ENCODE measurements at places on chromosomes 3 and 15.

GRCh38 chr3:160677459-160677881, 510 bp downstream of the ARL14 start:
- DNase-seq = no peak

GRCh38 chr15:59304034-59304795, 68.5 kb downstream of the MYO1E start:
- DNase-seq = peak; percentile 53

GRCh38 chr3:114872588-114872987, 274.5 kb downstream of the ZBTB20 start:
- DNase-seq = no peak

- no peak for DNase-seq
Measured at GRCh38 chr3:12490547-12490946, 6.3 kb downstream of the TSEN2 start.

GRCh38 chr3:112604536-112604935, 36.4 kb downstream of the CCDC80 start:
- no peak for DNase-seq

- DNase-seq = no peak
Measured at GRCh38 chr3:104956620-104957345, 409.9 kb upstream of the ALCAM start.

DNA sequence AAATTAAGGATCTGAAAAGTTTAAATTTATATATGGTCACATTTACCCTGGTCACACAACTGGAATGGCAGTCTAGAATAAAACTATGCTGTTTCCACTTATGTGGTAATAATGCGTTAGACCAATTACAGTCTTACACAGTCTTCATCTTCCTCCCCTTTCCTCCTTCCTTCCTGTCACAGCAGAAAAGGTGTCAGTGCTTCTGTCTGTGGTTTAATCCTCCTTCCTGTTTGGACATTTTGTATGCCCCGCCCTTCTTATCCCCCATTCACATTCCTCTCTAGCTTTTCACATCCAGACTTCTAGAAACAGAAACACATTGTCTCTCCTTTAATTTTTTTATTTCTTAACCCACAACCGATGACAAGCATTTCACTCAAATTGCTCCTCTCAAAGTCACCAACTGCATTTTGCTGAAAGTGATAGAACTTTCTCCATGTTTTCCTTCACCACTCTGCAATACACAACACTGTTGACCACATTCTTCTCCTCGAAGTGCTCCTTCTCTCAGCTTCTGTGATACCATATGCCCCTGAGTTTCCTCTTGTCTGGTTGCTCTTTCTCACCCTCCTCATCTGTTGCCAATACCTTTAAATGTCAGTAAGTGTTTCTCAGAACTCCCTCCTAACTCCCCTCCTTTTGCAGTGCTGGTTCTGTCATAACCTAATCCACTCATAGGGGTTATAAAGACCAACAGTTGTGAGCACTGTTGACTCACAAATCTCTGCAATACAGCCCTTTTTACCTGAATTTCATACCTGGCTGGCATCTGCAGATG, 271.6 kb downstream of the UBE2E2 start:
- DNase-seq = no peak

GRCh38 chr3:154844863-154845262, 235.3 kb upstream of the MME start:
- DNase-seq = no peak

GRCh38 chr3:70861234-70861633, 548.8 kb upstream of the MDFIC2 start:
- no peak for DNase-seq

- no peak for DNase-seq
Measured at GRCh38 chr3:14150491-14151230, 25.8 kb downstream of the TMEM43 start.

- DNase-seq = no peak
Measured at GRCh38 chr15:46441294-46442062, 806.6 kb downstream of the SQOR start.

DNA sequence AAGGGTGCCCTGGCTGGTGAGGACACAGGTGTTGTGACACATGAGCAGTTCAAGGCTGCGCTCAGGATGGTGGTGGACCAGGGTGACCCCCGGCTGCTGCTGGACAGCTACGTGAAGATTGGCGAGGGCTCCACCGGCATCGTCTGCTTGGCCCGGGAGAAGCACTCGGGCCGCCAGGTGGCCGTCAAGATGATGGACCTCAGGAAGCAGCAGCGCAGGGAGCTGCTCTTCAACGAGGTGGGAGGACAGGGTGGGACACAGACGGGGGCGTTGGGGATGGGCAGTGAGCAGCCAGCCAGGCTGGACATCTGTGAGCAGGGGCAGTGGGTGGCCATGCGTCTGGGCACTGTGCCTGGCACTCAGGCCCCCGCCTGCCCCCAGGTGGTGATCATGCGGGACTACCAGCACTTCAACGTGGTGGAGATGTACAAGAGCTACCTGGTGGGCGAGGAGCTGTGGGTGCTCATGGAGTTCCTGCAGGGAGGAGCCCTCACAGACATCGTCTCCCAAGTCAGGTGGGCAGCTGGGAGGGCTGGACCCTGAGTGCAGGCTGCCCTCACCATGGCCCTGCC, 10.3 kb downstream of the ANKRD63 start:
- no peak for DNase-seq

- DNase-seq = no peak
Measured at GRCh38 chr15:78010067-78010466, 67.4 kb downstream of the TBC1D2B start.

DNA sequence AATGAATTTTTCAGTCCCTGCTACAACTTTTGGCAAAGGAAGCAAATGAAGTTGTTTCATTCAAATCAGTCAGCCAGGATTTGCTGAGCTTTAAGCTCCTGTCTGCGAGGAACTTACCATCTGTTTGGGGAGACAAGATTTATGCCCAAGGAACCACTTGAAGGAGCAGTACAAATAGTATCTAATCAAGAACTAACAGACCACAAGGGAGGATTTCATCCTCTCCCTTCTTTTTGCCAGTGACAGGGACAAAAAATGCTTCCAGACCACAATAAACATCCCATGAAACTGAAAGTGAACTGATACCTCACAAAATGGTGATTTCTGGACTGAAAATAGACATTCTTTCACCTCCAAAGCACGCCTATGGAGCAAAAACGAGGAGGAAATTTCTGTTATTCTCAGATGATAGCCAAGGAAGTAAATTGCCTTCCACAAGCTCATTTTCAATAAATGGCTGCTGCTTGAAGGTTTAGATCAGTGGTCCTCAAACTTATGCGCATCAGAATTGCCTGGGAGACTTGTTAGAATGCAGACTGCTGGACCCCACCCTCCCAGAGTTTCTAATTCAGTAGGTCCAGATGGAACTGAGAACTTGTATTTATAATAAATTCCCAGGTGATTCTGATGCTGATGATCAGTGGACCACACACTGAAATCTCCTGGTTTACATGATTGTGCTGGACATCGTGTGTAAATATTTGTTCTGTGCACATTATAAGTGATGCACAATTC, 202.4 kb upstream of the GADL1 start:
- no peak for DNase-seq

GRCh38 chr15:57950381-57950946, 115.0 kb downstream of the ALDH1A2 start:
- DNase-seq = no peak

GRCh38 chr15:68413363-68414205, 18.4 kb downstream of the ITGA11 start:
- DNase-seq = no peak

DNA sequence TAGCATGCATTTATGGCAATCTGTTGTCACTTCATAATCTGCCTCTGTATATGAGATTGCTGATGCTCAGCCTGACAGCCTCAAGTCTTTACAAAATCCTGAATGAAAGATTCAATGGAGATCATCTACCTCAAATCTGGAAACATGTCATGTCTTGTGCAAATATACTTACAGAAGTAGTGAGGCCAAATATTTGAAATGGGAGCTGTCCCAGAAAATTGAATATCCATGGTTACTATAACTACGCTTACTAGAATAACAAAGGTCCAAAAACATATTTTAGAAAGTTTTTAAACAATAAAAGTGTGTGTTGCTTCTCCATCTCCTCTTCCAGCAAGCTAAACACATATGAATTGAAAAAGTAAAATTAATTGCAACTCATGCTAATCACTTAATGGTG, 133.2 kb upstream of the DPH6 start:
- DNase-seq = no peak

DNA sequence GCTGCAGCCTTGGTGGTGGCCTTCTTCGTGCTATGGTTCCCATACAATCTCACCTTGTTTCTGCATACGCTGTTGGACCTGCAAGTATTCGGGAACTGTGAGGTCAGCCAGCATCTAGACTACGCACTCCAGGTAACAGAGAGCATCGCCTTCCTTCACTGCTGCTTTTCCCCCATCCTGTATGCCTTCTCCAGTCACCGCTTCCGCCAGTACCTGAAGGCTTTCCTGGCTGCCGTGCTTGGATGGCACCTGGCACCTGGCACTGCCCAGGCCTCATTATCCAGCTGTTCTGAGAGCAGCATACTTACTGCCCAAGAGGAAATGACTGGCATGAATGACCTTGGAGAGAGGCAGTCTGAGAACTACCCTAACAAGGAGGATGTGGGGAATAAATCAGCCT, 10.4 kb downstream of the CYP8B1 start:
- no peak for DNase-seq

DNA sequence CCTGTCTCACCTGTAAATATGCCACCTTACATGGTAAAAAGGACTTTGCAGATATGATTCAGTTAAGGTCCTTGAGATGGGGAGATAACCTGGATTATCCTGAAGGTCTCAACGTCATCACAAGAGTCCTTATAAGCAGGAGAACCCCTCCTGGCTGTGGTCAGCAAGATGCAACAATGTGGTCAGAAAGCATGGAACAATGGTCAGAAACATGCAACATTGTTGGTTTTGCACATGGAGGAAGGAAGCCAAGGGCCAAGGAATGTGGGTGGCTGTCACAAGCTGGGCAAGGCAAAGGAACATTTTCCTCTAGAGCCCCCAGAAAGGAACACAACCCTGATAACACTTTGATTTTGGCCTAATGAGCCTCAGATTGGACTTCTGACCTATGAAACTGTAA, 9.4 kb upstream of the SUMF1 start:
- DNase-seq = peak; percentile 44

DNA sequence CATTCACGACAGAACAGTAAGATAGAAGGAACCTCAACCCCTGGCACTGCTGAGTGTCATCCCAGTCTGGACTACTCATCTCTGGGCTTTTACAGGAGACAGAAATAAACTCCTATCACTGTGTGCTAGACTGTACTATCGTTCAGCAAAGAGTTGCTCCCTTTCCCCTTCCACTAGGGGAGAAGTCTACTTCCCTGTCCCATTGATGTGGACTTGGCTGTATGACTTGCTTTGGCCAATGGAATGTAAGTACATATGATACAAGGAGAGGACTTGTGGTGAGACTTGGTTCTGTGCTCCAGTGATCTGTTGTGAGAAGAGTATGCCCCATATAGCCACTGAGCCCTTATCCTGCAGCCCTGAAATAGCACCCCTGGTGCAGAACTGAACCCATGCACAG, 5.3 kb upstream of the KIF7 start:
- DNase-seq = no peak

GRCh38 chr3:27584874-27585273, 100.7 kb upstream of the SLC4A7 start:
- no peak for DNase-seq

DNA sequence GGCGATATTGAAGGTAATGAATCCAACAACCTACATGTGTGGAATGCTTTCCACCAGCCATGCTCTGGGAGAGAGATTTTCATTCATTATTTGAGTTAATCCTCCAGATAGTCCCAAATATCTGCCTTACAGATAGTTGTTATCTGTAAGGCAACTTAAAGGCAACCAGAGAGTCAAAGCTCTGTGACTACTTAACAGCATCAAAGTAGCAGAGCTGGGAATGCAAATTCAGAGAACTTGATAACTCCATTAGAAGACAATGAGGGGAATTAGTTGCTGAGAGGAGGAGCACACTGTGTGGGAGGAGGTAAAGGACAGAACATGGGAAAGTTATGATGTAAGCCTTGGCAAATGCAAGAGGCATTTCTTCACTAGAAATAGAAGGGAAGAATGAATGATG, 10.5 kb upstream of the CRBN start:
- no peak for DNase-seq

DNA sequence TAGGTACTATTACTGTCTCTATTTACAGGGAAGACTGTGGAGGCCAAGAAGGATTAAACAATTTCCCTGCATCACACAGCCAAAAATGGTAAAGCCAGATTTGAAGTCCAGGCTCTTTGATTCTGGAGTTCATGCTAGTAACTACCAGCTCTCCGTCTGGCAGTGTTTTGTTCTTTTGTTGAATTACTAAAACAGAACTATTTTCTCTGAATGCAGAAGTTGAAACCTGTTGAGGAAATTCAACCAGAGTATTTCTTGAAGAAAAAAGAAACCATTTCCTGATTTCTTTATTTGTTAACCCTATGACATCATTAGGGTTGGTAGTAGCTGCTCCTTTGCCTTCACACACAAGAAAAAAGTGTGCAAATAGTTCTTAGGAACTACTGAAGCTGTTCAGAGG, 34.3 kb downstream of the CRTC3 start:
- peak; percentile 94 for DNase-seq

All from inflammatory macrophage treated with lipopolysaccharide for 4 hours (primary cell).